ENCODE measurements at places on chromosomes 16 and 17. TPM values are rescaled to one million over a fixed set of nuclear protein-coding genes. Genes with fewer than 3 reads are reported as not detected.

GRCh38 chr16:30888856-30889499, 4.9 kb downstream of the BCL7C start:
- H3K4me1 ChIP-seq, result no peaks in the 10 kb centered on the region
- H3K4me3 ChIP-seq, result no peak overlapping the region
- H3K36me3 ChIP-seq, result no peaks in the 10 kb centered on the region

GRCh38 chr17:65294181-65294719, 157.1 kb downstream of the RGS9 start:
- H3K27ac ChIP-seq, result no peak overlapping the region
- DNase-seq, result peak; percentile 56

- no peak for DNase-seq
- no peak overlapping the region for H3K4me3 ChIP-seq
- no peaks in the 10 kb centered on the region for H3K27me3 ChIP-seq
- H3K36me3 ChIP-seq, result no peaks in the 10 kb centered on the region
- H3K4me1 ChIP-seq, result no peaks in the 10 kb centered on the region
These were observed 100.7 kb downstream of the SOCS1 start for GRCh38 chr16:11155284-11155806.

The PITPNM3 gene
- total RNA-seq, result 3.6 TPM

DNA sequence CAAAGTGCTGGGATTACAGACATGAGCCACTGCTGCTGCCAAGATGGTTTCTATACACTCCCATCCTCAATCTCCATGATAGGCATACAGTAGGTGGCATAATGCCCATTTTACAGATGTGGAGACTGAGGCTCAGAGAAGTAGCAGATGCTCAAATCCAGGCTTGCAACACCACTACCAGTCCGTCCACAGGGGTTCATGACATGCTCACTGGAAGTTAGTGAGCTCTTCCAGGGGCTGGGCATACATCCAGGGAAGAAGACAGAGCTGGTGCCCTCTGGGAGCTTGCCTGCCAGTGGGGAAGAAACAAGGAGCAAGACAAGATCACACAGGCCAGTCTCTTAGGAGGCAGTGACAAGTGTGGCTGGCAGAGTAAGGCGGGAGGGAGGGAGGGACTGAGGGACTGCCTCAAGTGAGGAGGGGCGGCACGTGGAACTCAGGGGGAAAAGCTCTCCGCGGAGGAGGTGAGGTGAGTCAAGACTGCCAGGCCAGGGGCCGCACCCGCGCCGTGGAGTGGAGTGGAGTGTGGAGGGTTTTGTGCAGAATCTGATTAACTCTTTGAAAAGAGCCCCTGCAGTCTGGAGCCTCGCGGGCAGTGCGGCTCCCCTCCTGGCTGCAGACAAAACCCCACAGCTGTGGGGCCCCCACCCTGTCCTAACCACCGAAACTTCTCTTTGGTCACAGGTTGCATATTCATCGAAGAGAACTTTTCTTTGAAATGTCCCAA, 27.9 kb downstream of the SREBF1 start:
- DNase-seq, result no peak
- H3K36me3 ChIP-seq, result no peaks in the 10 kb centered on the region
- H3K27ac ChIP-seq, result no peak overlapping the region
- H3K27me3 ChIP-seq, result no peaks in the 10 kb centered on the region

The BCAS3 gene
- total RNA-seq, result 47.6 TPM

DNA sequence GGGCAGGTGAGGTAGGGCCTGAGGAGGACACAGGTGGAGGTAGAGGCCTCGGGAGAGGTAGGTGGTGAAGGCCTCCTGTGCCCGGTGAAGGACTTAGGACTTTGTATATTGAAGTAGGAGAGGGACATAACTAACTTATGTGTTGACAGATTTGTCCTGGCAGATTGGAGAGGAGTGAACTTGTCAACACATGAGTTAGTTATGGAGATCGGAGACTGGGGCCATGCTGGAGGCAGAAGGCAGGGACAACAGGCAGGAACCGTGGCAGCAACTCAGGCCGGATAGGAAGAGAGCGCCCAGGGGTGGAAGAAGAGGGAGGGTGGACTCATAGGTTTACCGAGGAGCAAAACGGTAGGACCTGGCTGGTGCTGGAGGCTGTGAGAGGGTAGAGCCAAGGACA, 18.4 kb downstream of the GLP2R start:
- no peak overlapping the region for H3K4me3 ChIP-seq
- no peak overlapping the region for H3K27ac ChIP-seq
- H3K36me3 ChIP-seq, result no peaks in the 10 kb centered on the region
- no peaks in the 10 kb centered on the region for H3K4me1 ChIP-seq

GRCh38 chr17:75996665-75997590, 3.7 kb upstream of the CDK3 start:
- no peaks in the 10 kb centered on the region for H3K36me3 ChIP-seq
- no peaks in the 10 kb centered on the region for H3K27me3 ChIP-seq
- peak; percentile 75 for DNase-seq

The PIPOX gene
- total RNA-seq, result 1.6 TPM

GRCh38 chr16:1458336-1458976, 14.1 kb upstream of the CCDC154 start:
- H3K27me3 ChIP-seq, result no peaks in the 10 kb centered on the region
- no peak for DNase-seq
- no peak overlapping the region for H3K4me3 ChIP-seq
- H3K4me1 ChIP-seq, result no peaks in the 10 kb centered on the region

The MYO15B gene
- total RNA-seq, result 279 TPM

- H3K4me3 ChIP-seq, result no peak overlapping the region
- H3K27me3 ChIP-seq, result no peaks in the 10 kb centered on the region
- no peak for DNase-seq
- H3K27ac ChIP-seq, result no peak overlapping the region
These were observed 29.1 kb downstream of the TUBD1 start for GRCh38 chr17:59863616-59864015.

All from aorta (tissue), 5 donors.